ENCODE measurements at places on chromosomes 4 and X.

GRCh38 chrX:27132862-27133261 lies 330.3 kb downstream of the PPP4R3C start:
- DNase-seq: no peak

GRCh38 chr4:40446839-40447238 lies 111.7 kb downstream of the CHRNA9 start:
- DNase-seq: no peak

DNA sequence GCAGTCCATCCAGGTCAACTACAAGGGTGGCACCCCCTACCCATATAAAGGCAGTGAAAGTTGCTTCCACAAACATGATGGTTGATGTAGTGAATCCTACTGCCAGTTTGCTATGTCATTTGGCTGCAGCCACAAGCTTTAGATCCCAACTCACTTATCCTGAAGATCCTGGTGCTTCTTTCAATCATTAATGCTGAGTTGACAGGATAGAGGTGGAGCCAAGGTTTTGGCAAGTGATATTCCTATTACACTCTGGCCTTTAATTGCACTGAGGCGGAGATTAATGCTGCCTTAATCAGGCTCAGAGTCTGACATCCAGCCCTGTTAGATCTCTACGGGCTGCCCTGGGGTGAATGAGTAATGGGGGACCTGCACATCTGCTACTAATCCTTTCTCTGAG lies 542.4 kb upstream of the ARX start:
- no peak for DNase-seq

GRCh38 chr4:144421056-144421455 lies 224.9 kb upstream of the HHIP start:
- no peak for DNase-seq

DNA sequence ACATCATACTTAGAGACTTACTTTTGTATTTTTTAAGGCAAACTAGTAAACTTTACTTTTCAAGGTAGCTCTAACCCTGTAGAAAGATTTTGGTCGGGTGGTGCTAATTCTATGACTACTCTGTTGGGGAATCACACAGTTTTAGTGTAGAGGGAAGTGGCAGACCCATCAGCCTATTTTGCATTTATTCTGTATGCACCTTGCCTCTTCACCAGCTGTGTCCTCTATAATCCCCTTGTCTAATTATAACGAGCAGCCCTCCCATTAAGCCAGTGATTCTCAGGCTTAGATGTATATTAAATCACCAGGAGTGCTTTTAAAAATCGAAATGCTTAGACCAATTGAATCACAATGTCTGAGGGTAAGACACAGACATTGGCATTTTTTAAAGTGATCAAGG lies 78.1 kb downstream of the GALNT7 start:
- no peak for DNase-seq

DNA sequence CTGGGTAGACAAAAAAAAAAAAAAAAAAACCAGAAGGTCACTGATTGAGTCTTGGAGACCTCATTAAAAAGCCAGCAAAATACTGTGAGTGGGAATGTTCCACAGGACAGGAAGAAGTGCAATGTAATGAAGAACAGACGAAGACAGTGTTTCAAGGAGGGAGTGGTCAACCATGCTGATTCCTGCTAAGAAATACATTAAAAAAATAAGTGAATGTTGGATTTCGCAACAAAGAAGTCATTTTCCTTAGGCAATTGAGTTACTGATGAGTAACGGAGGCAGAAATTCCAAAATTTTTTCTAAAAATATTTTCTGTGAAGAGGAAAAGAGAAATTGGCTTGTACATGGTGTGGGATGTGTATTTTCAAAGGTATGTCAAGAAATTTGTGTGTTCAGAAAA lies 94.3 kb upstream of the FAM47B start:
- no peak for DNase-seq

GRCh38 chrX:11528623-11529022 lies 137.1 kb downstream of the ARHGAP6 start:
- DNase-seq: no peak

- DNase-seq: no peak
Measured at GRCh38 chrX:108165383-108166111, 74.0 kb downstream of the ATG4A start.

DNA sequence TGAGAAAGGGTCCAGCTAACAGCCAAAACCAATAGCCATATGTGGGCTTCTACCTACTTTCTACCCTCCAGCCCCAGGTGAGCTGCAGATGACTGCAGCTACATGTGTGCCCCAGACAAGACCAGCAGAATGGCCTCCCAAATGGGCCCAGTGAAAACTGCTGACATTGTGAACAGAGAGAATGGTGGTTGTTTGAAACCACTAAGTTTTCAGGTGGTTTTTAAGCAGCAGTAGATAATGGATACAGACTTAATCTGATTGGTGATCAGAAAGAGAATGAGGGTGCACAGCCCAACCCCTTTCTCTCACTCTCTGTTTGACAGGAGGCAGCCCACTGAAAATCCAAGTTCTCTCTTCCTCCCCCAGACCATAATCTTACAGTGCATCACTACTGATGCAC lies 42.5 kb upstream of the BBS12 start:
- no peak for DNase-seq

GRCh38 chrX:77276742-77277141 lies 170.4 kb upstream of the FGF16 start:
- no peak for DNase-seq

GRCh38 chr4:82248903-82249632 lies 124.7 kb downstream of the HNRNPD start:
- DNase-seq: no peak

DNA sequence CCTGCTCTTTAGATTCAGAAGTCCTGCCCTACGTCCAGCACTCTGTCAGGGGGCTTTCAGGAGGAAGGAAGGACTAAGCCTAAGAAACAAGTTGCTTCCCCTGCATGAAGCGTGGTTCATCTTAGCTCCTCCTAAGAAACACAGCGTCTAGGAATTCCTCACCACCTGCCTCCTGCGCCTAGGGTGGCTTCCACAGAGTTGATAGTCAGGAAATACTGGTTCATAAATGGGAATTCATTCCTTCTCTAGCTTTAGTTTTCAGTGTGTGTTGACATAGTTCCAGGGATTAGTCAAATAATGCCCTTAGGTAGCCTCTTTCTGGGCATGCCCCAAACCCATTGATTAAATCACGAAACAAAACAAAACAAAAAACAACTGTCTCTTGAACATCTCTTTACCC lies 1.7 kb upstream of the MXRA5 start:
- DNase-seq: no peak

DNA sequence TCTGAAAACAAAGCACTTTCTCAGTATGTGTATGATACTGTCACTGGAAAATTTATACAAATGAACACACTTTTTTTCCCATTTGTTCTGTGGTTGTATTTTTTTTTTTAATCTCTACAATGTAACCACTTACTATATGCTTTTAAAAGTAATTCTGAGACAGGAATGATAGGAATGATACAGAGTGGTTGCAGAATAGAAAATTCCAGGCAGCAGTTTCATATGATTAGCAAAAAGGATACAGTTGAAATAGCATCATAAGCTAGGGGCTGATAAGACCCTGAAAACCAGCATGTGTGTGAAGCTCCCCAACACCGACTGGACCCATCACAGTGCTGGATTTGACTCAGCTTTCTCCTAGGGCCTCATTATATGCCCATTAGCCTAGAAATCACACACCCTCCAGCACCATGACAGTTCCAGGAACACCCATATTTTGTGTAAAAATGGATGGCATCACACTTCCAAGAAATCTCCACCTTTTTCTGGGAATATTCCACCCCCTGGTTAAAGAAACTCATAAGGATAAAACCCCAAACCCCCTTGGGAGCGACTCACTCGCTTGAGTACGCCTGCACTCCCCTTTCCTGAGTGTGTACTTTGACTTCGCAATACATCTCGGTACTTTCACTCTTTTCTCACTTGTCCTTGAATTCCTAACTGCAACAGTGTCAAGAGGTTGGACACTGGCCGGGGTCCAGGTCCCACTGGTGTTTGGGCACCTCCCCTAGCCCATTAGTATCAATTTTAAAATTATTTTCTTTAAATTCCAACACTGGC lies 77.4 kb upstream of the AGA start:
- DNase-seq: no peak

- DNase-seq: no peak
Measured at GRCh38 chr4:38930707-38931106, 63.1 kb downstream of the FAM114A1 start.

GRCh38 chrX:153499876-153500275 lies 5.1 kb downstream of the BGN start:
- no peak for DNase-seq

DNA sequence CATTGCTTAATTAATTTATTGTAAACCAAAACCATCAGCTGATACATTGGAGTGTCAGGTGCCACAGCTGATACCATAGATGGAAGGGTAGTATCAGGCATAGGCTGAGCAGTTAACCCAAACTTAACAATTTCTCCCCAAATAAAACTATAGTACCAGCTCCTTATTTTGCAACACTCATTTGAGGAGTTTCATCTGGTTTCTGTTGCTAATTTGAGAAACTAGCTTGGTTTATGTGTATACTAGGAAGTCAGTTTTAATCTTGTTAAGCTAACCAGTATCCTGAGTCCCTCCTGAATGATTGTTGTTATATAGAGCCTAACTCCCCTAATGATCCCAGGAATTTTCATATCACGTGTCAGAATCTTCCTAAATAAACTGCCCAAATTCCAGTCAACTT lies 12.7 kb downstream of the DCAF16 start:
- DNase-seq: no peak

DNA sequence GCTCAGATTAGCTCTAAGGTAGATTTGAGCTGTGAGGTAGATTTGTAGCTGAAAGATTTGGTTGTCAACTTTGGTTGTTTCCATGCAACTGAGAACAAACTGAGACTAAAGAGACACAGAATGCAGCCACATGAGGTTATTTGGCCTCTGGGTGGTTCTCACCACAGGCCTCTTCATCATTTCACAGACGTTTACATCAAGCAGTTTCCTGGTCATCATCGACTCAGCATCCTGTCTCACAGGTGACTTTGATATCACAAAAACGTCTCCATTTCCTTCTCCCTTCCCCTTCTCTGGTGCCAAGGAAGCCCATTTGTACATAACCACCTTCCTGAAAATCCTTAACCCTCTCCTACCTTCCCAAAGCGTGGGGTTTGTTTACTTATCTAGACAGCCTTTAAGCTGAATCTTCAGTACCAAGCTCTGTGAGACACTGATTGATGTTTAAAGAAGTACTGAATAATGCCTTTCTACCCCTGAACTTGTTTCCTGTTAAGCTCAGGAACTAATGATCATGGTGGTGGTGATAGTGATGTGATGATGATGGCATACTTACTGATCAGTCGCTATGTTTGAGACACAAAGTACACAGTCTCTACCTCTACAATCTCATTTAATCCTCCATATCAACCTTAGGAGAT lies 81.9 kb downstream of the FAM114A1 start:
- DNase-seq: no peak

- no peak for DNase-seq
Measured at GRCh38 chr4:78669453-78669852, 106.7 kb upstream of the BMP2K start.

DNA sequence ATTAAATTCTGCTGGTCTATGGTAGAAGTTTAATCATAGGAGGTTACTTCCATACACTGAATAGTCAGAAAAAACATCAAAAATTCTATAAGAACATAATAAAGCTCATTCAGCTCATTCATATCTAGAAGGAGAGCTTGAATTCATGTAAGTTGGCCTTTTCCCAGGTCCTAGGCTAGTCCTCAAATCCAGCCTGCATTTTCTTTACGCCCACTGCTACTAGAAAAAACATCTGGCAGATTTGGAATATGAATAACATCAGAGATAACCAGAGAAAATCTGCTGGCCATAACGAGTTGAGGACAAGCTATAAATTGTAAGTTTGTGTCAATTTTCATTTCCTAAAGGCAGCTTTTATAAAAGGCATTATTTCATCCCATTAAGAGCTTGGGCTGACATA lies 95.5 kb downstream of the MXRA5 start:
- no peak for DNase-seq

- no peak for DNase-seq
Measured at GRCh38 chr4:6724421-6725111, 8.6 kb downstream of the BLOC1S4 start.

DNA sequence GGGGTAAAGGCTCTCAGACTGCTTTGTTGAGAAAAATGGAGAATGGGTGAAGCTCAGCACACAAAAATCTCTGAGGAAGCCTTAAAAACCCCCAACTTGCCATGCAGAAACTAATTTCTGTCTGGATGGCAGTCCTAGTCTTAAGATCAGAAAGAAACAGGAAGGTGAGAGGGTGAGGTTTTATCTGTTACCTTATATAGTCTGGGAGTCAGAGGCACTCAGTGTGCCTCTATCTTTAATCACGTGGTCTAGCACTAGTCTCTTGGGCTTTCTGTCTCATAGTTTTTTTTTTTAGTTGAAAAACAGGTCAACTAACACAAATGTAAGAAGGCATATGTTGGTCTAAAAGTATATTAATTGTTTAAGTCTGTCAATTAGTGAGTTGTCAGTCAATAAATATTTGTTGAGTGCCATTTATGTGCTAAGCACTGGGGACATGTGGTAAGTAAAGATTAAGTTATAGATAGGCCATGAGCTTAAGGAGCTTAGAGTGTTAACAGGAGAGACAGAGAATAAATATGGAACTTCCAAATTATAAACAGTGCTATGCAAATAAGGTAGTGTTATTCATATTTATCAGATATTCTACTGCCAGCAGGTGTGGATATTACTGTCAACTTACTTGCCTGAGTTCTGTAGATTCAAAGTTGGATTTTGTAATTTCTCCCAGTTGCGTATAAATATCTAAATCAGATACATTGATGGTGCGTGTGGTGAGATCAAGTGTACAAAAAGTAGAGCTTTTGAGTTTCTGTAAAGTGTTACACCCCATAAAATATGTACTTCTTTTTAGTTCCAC lies 7.0 kb downstream of the CYBB start:
- no peak for DNase-seq

GRCh38 chr4:182880387-182881356 lies 36.5 kb downstream of the DCTD start:
- no peak for DNase-seq

DNA sequence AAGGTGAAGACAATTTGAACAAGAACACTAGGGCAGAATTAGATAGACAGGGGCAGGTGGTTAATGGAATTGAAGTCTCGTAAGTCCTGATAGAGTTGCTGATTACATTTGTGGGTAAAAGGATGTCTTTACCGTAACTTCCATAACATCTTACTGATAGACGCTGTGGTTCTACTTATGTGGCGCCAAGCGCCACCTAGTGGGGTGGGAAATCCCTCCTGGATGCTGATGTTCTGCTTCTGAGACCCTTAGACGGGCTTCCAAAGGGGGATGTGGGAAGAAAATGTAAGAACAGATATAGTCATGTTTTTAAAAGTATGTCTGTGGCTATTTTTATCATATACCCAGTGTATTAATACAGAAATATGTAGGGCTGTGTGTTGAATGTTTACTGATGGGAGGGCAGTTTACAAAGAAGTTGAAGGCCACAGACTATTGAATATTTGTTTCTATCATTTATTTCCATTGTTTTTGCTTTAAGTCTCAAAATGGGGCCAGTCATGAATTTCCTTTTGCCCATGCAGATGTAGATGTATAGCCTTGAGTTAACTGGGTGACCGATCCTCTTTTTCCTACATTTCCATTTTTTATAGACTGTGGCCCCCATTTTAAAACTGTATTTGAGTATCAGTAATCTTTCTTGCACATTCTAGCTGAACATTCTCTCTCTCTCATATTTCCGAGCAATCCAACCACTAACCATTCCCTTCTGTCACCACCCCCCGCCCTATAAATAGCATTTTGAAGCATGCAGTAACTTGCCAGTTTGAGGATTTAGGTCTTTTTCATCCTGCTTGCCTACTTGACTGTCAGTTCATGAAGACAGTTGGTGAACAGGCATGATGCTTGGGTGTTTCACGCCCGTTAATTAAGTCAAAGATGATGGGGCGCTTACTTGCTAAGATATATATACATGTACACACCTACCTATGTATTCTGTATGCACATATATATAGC lies 12.1 kb upstream of the TLR8 start:
- no peak for DNase-seq

GRCh38 chr4:146582864-146583263 lies 55.8 kb upstream of the POU4F2 start:
- no peak for DNase-seq
